ENCODE measurements at places on chromosomes 1 and 21.
A peak's percentile ranks its signal among the peaks of the same experiment; 100 is the strongest.

GRCh38 chr1:34342334-34342733 is 165.6 kb downstream of the C1orf94 start:
- no peak for DNase-seq

GRCh38 chr1:18008081-18008480 is 99.5 kb upstream of the IGSF21 start:
- DNase-seq, result no peak

DNA sequence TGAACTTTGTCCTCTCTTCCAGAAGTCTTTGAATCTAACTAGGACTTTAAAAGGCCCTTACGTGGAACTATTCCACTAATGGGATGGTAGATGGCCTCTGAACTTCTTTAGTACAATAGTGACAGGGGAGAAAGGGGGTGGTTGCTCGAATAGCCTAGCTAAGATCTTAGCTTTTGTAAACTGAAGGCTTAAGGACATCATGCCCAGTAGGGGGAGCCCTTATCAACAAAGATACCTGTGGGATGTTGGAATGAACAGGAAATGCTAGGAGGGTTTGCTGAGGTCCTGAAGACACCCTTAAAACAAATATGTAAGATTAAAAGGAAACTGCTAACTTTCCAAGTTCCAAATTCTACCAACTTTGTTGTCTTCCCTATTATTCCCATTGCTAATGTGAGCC is 33.2 kb downstream of the NHLH2 start:
- DNase-seq, result no peak

GRCh38 chr1:160177231-160177630 is 13.1 kb upstream of the CASQ1 start:
- no peak for DNase-seq

DNA sequence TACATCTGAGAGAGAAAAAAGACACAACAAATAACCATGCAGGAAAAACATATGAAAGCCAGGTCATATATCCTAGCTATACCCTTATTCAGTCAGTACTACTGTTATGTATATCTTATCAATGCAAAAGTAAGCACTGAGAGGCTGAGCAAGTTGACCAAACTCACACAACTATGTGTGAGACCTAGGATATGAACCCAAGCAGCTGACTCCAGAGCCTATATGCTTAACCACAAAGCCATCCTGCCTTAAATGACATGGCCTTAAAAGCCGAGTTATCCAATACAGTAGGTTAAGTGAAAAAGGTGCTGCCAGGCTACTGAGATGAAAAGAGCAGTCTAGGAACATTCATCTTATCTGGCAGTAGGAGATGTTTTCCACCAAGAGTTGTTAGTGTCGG is 151.6 kb downstream of the RERE start:
- DNase-seq, result no peak

GRCh38 chr1:116268211-116268610 is 104.8 kb upstream of the ATP1A1 start:
- DNase-seq, result no peak

DNA sequence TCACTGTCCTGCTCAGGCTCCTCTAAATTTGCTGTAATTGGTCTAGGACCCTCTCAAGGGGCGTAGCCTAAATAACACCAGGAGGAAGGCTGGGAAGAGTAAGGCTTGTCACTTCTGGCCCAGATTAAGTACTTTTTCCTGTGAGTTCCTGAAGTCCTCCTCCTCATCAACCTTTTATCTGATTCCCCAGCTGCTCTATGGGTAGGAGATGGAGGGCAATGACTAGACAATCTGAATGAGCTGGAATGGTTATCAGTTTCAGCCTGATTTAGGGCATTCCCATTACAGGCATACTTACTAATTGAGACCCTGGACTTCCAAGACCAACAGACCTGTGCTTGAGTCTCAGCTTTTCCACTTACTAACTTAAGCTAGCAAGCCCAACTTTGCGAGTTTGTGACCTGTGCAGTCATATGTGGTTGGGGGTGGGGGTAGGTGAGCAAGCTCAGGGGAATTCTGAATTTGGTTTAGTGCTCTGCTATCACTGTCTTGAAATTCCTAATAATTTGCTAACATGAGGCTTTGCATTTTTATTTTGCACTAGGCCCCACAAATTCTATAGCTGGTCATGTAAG is 18.0 kb upstream of the FGGY start:
- DNase-seq, result no peak

GRCh38 chr1:75765697-75766355 is 20.2 kb upstream of the RABGGTB start:
- DNase-seq, result no peak

DNA sequence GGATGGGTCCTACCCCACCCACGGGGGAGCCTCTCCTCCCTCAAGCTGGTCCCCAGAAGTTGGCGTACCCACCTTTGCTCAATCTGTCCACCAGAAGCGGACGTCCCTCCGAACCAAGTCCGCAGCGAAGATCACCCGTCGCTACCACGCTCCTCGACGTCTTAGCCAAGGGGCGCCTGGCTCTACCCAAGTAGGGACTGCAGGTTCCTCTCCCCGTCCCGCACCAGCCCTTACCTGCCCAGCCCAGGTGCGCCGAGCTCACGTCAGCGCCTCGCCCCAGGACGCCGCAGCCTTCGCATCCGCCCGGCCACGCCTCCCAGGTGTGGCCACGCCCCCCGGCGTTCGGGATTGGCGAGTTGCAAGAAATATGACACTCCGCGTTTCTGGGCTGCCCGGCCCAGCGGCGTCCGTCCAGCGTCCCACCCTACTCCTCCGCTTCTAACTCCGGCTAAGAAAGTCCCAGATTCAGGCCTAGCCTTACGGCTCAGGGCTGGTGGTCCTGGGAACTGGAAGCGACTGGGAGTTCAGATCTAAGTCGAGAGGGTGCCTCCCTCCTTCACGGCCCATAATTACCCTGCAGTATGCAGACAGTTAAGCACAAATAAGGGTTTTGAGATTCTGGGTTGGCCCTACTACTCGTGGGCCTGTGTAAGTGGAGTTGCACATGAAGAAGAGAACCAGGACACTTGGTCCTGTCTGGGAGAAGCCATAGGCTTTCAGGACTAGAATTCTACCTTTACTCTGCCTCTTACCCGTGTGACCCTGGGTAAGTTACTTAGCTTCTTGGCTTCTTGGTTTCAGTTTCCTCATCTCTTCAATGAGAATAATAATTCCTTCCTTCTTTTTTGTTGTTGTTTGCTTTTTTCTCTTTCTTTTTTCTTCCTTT is at the start of gene IRF6:
Gene IRF6, minus strand, starts transcription at position 268 of the 886 bp plus-strand sequence. CDS start 4,729 bp downstream, outside the sequence.
- DNase-seq, result peak; percentile 82

DNA sequence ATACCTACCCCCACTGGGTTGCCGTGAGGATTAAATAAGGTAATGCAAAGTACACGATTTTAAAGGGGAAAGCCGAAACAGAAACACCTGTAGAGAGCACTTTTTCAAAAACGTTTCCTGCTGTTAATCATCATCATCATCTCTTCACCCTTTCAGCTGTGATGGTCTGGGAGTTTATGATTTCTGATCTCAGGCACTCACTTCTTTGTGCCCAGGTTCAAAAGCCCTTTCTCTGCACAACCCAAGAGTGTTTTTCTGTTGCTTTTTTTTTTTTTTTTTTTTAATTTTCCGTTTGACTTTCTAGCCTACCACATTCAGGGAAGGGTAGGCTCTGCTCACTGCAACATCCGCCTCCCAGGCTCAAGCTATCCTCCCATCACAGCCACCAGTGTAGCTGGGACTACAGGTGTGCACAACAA is 936 bp upstream of the UBXN11 start:
- no peak for DNase-seq

GRCh38 chr1:209926045-209926444 is 12.0 kb upstream of the SYT14 start:
- DNase-seq, result no peak

DNA sequence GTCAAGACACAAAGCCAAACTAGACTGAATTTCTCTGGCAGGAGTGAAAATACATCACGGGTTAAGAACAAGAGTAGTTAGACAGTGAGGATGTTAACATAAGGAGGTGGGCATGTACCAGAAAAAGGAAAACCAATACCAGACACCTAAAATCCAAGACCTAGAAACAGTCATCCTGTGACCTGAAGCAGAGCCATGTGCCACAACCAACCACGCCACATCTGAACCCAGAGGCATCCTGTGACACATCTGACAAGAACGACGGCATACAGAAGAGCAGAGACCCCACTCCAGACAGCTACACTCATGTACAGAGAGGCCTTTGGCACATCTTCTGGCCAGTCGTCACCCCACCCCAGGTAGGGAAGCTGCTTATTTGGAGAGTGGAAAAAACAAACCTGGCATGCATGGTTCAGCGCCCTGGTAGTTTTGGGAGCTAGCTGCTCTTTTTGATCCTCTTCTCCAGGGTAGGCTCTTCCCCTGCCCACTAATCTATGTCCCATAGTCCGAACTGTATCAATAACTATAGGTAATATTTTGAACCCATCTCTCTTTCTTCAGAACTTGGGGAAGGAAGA is 72.1 kb downstream of the SLC45A1 start:
- no peak for DNase-seq

Data from right forelimb (tissue), 1 donor.